Lower lobe of right lung (tissue), 2 donors: ENCODE measurements at places on chromosomes 4 and X.

DNA sequence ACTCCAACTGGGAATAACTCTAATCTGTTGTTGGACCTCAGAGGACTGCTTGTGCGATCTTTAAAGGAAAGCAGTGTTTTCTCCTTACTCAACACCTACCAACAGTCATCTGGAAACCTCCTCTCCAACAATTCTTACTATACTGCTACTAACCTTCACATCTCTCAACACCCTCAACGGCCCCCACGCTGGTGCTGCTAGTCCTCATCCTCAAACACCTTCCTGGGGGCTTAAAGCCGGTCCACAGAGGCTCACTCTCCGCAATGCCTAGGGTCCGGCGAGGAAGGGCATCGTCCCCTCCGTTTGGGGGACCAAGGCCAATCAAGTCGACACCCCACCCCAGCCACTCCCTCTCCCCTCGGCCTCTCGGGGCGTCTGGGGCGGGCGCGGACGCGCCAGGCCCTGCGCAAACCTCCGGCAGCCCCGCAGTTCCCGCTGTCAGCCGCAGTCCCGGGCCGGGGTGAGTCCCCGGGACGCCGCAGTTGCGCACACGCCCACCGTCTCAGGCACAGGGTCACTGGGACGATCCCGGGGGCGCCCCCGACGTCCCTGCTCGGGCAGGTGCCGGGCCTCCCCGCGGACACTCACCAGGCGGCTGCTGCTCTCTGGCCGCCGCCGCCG lies 418 bp downstream of the TAB3 start:
- DNase-seq, result no peak

GRCh38 chrX:48569958-48570357 lies 4.3 kb upstream of the RBM3 start:
- no peak for DNase-seq

GRCh38 chr4:139872274-139872673 lies 206.7 kb downstream of the MGST2 start:
- DNase-seq, result no peak

DNA sequence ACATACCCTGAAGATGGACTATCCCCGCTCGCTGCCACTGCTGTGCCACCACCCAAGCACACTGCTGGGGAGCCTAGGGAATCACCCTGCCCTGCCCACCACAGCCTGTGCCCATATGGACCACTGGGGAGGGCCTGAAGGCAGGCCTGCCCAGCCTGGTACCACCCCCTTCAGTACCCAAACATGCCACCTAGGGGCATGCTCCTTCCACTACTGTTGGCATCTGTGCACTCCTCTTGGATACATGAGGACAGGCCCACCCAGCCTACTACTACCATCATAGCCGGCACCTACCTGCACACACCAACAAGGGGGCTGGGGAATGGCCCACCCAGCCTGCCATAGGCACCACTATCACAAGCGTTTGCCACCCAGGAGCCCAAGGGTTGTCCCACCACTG lies 30.1 kb upstream of the PRDX4 start:
- no peak for DNase-seq

GRCh38 chr4:40918330-40918729 lies 168.6 kb downstream of the NSUN7 start:
- no peak for DNase-seq

DNA sequence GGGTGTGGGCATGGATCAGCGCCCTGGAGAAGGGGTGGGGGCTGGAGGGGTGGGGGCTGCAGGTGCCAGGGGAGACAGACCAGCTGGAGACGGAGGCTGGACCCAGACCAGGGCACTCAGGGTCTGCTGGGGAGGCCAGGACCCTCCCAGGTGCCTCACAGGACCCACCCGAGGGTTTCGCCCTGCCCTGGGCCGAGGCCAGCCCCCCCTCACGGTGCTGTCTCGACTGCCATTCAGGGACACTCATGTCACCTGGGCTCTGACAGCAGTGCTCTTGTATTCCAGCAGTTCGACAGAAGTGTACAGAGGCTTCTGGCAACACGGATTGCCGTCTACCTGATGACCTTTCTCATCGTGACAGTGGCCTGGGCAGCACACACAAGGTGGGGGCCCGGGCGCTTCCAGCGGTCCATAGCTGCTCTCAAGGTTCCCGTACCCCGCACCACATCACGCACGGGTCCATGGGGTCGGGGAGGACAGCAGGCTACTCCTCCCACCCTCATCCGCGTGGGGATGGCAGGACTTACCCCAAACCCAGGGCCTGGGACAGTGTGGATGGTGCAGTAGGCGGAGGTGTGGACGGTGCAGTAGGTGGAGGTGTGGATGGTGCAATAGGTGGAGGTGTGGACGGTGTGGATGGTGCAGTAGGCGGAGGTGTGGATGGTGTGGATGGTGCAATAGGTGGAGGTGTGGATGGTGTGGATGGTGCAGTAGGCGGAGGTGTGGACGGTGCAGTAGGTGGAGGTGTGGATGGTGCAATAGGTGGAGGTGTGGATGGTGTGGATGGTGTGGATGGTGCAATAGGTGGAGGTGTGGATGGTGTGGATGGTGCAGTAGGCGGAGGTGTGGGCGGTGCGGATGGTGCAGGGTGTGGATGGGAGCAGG lies 18.1 kb downstream of the TMEM175 start:
- DNase-seq, result no peak

DNA sequence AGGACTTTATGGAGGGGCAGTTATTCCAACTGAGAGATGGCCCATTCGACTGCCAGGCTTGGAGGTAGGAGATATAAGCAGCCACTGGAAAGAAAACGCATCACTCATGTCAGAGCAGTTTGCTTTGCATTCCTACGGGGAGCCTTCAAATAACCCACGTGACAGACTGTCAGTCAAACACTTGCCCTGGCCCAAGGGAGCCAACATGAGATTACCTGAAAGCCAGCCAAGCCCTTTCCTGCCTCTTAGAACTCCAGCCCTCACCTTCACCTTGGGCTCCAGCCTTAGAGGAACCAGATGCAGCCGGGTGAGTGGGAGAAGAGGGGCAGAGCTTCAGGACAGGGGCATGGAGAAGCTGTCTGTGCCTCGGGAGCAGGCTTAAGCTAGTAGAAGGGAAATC lies 95.3 kb upstream of the CXCL13 start:
- DNase-seq, result no peak

- DNase-seq, result no peak
These were observed 120.3 kb upstream of the PRKG2 start for GRCh38 chr4:81335122-81335912.

- DNase-seq, result no peak
These were observed 61.0 kb upstream of the FTHL17 start for GRCh38 chrX:31132821-31133241.

DNA sequence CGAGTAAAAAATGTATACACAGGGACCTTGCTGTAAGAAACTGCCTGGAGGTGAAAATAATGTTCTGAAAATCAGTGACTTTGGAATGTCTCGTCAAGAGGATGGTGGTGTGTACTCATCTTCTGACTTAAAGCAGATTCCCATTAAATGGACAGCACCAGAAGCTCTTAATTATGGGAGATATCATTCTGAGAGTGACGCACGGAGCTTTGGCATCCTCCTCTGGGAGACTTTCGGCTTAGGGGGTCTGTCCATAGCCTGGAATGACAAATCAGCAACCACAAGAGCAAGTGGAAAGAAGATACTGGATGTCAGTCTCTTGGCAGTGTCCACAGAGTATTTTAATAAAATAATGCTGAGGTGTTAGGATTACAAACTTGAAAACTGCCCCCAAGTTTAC lies 129.4 kb downstream of the THOC2 start:
- DNase-seq, result no peak

GRCh38 chrX:107574054-107574683 lies 54.1 kb upstream of the PRPS1 start:
- no peak for DNase-seq

DNA sequence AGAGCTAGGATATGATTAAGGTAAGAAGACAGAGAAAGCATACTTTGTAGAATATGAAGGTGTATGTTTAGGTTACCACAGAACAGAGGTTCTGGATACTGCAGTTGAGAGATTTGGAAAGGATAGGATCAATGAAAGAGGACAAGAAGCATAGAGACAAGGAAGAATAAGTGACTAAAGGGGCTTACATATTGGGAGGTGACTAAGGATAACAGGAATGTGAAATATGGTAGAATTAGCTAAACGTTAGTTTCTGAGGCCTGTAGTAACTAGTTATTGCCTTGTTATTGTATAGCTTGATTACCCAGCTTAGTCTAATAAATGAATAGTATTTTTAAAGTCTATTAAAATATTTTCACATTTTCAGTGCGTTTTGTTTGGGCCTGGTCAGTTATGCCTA lies 38.2 kb downstream of the CENPI start:
- DNase-seq, result no peak

- DNase-seq, result no peak
These were observed 151.1 kb downstream of the SLC7A11 start for GRCh38 chr4:138090918-138091676.

GRCh38 chrX:37871626-37872302 lies 24.4 kb upstream of the DYNLT3 start:
- no peak for DNase-seq

- no peak for DNase-seq
These were observed 56.4 kb upstream of the PNPLA4 start for GRCh38 chrX:7983581-7983980.

- DNase-seq, result peak; percentile 39
These were observed 32.1 kb upstream of the GTPBP6 start for GRCh38 chrX:350534-351323.

DNA sequence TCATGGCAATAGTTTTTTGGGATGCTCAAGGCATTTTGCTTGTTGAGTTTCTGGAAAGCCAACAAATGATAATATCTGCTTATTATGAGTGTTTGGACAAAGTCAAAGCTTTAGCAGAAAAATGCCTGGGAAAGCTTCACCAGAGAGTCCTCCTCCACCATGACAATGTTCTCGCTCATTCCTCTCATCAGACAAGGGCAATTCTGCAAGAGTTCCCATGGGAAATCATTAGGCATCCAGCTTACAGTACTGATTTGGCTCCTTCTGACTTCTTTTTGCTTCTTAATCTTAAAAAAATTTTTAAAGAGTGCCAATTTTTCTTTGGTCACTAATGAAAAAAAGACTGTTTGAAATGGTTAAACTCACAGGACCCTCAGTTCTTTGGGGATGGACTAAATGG lies 136.3 kb downstream of the UBE2K start:
- no peak for DNase-seq

DNA sequence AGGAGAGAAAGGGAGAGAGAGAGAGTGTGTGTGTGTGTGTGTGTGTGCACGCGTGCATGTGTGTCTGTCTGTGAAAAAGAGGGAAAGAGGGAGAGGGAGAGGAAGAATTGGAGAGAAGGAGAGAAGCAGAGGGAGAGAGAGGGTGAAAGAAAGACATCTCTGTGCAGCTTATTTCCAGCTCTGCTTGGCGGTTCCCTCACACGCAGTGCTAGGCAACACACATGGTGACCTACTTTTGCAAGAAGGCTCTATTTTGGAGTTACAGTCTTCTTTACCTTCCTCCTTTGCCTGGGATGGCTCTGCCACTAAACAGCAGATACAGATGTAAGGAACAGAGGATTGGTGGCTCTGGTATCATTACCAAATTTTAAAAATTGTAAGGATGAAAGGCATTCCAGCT lies 40.1 kb downstream of the SLC16A2 start:
- no peak for DNase-seq

GRCh38 chr4:122577189-122577553 lies 43.7 kb downstream of the IL21 start:
- DNase-seq, result no peak

- DNase-seq, result no peak
These were observed 68.4 kb upstream of the IQCM start for GRCh38 chr4:149884046-149884445.

- DNase-seq, result no peak
These were observed 37.1 kb upstream of the ELF2 start for GRCh38 chr4:139214039-139214534.

- no peak for DNase-seq
These were observed 337.7 kb upstream of the CTSO start for GRCh38 chr4:156291317-156291716.

DNA sequence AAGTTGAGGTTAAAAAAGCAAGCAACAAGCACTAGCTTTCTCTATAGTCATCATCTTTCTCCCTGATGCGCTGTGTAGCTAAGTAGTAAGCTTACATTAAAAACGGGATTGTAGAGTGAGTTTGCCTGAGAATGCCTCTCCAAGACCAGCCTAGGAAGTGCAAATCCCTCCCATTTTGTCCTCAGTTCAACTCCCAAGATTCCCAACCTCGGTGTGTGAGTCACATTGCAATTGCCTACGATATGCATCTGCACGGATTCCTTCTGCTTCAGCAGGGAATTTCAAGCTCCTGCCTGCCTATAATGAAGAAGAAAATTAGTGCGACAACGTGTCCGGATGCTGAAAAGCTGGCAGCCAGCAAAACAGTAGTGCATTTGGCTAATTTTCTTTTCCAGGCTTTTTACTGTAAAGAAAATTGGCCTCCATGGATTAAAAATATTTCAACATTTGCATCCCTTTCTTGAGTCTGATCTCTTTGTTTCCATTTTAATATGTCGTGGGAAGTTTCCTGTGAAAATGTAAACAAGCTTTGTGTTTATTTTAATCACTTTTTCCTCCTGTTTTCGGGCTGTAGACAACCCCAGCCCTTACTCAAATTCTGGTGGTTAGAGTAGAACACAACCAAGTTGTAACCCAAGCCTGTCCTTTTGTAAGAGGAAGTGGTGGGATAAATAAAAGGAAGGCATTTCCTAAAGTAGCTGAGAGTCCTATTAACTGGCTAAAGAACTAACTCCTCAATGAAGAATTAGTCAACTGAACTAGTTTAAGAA lies 58.4 kb upstream of the TET2 start:
- no peak for DNase-seq

- no peak for DNase-seq
These were observed 4.1 kb downstream of the PCSK1N start for GRCh38 chrX:48831136-48831908.

- no peak for DNase-seq
These were observed 23.8 kb downstream of the CDKL5 start for GRCh38 chrX:18449236-18449635.

GRCh38 chr4:20778896-20779295 lies 78.6 kb downstream of the PACRGL start:
- no peak for DNase-seq

- DNase-seq, result no peak
These were observed 217.1 kb upstream of the STS start for GRCh38 chrX:6930307-6930849.

DNA sequence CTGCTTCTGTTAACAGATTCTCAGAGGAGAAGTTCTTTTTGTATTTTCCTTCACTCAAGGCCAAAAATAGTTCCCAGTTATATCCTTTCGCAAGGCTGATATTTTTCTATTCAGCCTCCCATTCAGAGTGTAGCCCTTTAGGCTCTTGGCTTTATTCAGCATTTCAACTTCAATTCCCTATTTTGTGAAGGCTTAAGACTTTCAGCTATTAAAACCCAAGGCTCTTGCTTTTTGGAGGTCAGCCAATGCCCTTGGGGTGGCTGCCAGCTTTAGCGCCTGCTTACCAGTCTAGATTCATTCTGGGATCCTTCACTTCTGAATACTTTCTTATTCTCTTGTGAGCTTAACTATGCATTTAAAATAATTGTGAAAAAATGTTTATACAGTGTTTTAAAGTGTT lies 57.3 kb upstream of the ADGRA3 start:
- peak; percentile 52 for DNase-seq

DNA sequence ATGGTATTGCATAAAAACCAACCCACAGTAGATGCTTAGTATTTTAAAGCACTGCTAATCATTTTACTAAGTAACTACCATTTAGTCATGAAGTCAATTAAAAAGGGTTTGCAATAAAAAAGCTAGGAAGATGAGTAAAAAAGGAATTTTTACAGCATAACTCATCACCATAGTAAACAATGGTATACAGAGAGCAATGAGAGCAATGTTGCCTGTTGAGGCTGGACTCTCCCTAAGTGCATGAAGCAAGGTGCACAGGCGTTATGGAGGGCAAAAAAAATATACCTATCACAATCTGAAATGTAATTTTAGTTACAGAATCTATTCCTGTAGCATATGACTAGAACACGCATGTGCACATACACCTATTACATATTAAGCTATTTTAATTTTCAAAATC lies 129.6 kb upstream of the BMP3 start:
- no peak for DNase-seq
